ENCODE measurements at places on chromosomes 12 and 14. TPM values are rescaled to one million over a fixed set of nuclear protein-coding genes. Genes with fewer than 3 reads are reported as not detected.

DNA sequence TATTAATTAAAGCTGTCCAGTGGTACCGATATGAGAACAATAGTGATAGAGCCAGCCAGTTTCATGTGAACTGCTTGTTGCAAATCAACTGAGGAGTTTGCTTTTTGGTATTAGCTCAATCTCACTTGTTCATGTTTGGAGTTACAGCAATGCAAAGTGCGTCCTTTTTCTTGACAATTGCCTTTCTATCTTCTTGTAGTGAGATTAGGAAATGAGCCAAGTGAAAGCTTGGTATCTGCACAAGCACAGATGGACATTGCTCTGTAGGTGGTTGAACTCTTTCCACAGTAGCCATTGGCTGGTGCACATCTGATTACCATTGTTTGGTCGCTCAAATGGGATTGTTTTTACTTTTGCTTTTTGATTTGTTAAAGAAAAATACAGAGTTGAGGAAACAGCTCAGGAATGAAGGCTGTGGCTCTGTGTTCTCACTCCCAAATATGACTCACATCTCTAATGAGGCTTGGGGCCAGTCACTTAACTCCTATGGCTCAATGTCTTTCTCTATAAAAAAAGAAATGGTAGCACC lies 241.4 kb downstream of the BMP4 start:
- DNase-seq: no peak
- H3K4me3 ChIP-seq: no peak overlapping the region
- no peaks in the 10 kb centered on the region for H3K4me1 ChIP-seq
- H3K27ac ChIP-seq: no peak overlapping the region
- no peaks in the 10 kb centered on the region for H3K27me3 ChIP-seq

- no peaks in the 10 kb centered on the region for H3K27me3 ChIP-seq
- no peaks in the 10 kb centered on the region for H3K4me1 ChIP-seq
- H3K27ac ChIP-seq: no peak overlapping the region
- no peak overlapping the region for H3K4me3 ChIP-seq
- no peaks in the 10 kb centered on the region for H3K36me3 ChIP-seq
- no peak for DNase-seq
These were observed 34.3 kb downstream of the OVCH1 start for GRCh38 chr12:29463198-29463597.

SIX6 gene
- not detected for total RNA-seq

DNA sequence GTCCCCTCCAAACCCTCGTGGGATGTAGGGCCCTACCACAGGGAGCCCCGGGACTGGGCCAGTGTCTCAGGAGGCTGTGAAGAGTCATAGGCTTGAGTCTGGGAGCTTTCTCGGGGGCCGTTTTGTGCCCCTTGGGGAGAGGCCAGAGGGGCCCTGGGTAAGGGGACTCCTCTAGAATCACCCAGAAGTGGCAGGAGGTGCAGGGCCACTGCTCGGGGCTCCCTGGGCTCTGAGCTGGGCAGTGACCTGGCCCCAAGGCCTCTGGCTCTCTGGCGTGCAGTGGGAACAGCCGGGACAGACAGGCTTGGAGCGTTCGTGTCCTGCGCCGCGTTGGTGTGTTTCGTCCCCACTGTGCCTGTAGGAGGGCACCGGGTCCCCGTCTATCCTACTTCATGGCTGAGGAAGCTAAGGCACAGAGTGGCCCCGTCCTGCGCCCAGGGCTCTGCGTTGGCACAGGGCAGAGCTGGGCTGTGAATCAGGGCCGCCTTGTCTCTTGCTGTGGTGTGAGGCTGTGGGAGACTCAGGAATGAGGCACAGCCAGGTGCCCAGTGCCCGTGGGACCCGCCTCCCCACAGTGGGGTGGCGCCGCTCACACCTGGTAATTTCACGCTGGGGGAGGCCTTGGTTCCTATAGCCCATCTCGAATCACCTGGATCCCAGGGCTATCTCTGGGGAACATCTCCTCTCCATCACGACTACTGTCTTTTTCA lies 23.8 kb upstream of the KIF26A start:
- H3K4me3 ChIP-seq: no peak overlapping the region
- no peaks in the 10 kb centered on the region for H3K4me1 ChIP-seq

DNA sequence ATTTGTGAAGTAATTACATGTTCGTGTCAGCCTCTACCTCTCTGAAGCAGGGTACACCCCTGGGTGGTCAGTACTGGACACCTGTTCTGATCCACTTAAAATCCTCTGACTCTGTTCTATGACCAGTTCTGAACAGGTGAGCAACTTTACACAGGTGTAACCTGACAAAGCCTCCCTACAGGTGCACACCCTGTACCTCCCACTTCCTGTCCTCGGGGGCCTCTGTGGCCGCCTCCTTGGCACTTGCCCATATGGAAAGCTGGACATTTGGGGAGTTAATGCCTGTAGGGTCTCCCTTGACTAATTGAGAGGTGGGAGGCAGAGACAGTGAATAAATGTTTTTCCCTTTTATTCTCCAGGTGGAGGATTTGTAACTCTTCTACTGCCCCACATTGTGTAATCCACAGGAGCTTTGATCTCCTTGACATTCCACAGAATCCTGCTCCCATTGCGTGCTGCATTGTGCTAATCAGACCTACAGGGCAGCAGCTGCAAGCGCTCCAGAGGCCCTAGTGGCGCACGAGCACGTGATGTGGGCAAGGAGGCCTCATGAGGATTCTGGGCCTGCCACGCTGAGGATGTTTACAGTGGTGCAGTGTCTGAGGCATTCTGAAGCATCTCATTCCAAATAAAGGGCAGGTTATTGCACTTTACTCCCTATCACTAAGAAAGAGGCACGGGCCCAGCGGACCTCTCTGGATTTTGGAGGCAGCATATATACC lies 45.8 kb upstream of the BATF start:
- no peaks in the 10 kb centered on the region for H3K27me3 ChIP-seq
- no peaks in the 10 kb centered on the region for H3K4me1 ChIP-seq
- DNase-seq: no peak
- H3K36me3 ChIP-seq: no peaks in the 10 kb centered on the region

GRCh38 chr14:56378046-56378445 lies 201.6 kb upstream of the TMEM260 start:
- no peaks in the 10 kb centered on the region for H3K27me3 ChIP-seq
- H3K4me1 ChIP-seq: no peaks in the 10 kb centered on the region
- DNase-seq: no peak
- no peak overlapping the region for H3K27ac ChIP-seq
- H3K36me3 ChIP-seq: no peaks in the 10 kb centered on the region

DNA sequence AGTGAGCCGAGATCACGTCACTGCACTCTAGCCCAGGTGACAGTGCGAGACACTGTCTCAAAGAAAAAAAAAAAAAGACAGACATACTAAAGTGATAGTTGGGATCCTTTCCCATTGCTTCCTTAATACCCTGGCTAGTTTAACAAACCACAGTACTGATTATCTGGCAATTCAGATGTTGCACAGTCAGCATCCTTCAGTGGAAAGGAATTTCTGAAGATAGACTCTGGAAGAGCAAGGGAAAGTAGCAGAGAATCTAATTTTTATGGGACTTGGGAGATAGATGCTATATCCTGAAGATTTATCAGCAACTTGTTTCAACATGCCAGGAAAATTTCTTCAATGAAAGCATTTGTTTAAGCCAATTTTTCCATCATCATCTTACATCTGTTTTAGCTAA lies 6.5 kb upstream of the PPFIBP1 start:
- H3K27me3 ChIP-seq: peaks cover 17% of the 10 kb centered on the region
- peaks cover 11% of the 10 kb centered on the region for H3K4me1 ChIP-seq
- no peak for DNase-seq
- H3K4me3 ChIP-seq: no peak overlapping the region
- H3K27ac ChIP-seq: no peak overlapping the region

GRCh38 chr14:105005929-105006830 lies 14.7 kb downstream of the CDCA4 start:
- H3K27me3 ChIP-seq: no peaks in the 10 kb centered on the region
- DNase-seq: no peak
- H3K4me1 ChIP-seq: no peaks in the 10 kb centered on the region
- no peak overlapping the region for H3K4me3 ChIP-seq

GRCh38 chr14:96225745-96226151 lies 21.1 kb downstream of the BDKRB2 start:
- DNase-seq: no peak
- H3K27me3 ChIP-seq: peaks cover 7% of the 10 kb centered on the region
- no peak overlapping the region for H3K4me3 ChIP-seq
- no peaks in the 10 kb centered on the region for H3K36me3 ChIP-seq

TEX22 gene
- total RNA-seq: 1.0 TPM

DNA sequence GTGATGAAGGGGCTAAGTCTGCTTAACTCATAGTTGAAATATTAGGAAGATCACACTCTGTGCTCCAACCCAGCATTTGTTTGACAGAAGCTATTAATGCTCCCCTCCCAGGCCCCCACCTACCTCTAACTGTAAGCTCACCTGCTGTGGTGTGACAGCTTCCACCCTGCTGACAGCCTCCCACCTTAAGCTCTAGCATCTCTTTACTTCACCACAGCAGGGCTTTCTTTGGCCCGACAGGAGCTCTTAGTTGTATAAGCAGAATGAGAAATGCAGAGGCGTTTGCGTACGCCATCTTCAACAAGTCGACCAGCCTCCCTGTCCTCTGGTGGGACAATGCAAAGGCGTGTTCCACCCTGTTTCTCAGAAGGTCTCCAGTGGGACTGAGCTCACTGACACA lies 80.1 kb upstream of the OSBPL8 start:
- H3K36me3 ChIP-seq: no peaks in the 10 kb centered on the region
- no peaks in the 10 kb centered on the region for H3K27me3 ChIP-seq
- no peak overlapping the region for H3K27ac ChIP-seq
- peaks cover 12% of the 10 kb centered on the region for H3K4me1 ChIP-seq
- H3K4me3 ChIP-seq: no peak overlapping the region
- no peak for DNase-seq

DNA sequence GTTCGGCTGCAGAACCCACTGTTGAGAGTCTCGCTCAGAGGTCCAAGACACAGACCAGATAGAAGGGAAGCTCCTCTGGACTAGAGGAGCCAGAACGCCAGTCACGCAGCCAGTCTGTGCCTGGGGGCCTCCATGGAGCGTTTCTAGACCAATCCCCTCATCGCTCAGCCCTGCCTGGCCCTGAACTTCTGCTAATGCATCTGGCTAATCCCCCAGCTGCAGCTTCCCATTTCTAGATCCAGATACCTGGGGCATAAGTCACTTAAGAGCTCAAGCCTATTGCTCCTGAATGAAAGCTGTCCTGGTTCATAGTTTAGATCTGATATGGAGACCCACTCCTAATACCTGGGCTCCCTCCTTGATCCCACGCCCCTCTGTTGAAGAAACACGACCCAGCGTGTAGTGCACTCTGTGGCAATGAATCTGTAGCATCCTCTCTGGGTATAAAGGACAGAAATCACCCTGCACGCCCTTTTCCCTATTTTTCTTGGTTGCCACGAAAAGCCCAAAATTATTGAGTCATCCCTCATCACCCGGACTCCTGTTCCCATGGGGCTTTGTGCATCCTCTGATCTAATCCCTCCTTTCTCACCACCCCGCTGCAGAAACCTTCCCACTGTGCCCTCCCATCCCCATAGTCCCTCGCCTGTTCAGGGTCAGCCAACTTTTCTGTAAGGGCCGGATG lies 341.6 kb upstream of the FKBP4 start:
- no peaks in the 10 kb centered on the region for H3K36me3 ChIP-seq
- H3K4me3 ChIP-seq: no peak overlapping the region
- H3K27me3 ChIP-seq: no peaks in the 10 kb centered on the region
- H3K4me1 ChIP-seq: no peaks in the 10 kb centered on the region

- H3K4me3 ChIP-seq: no peak overlapping the region
- no peaks in the 10 kb centered on the region for H3K36me3 ChIP-seq
- no peaks in the 10 kb centered on the region for H3K27me3 ChIP-seq
- DNase-seq: no peak
- no peak overlapping the region for H3K27ac ChIP-seq
- H3K4me1 ChIP-seq: peaks cover 5% of the 10 kb centered on the region
These were observed 116.6 kb upstream of the C14orf180 start for GRCh38 chr14:104462651-104463630.

DNA sequence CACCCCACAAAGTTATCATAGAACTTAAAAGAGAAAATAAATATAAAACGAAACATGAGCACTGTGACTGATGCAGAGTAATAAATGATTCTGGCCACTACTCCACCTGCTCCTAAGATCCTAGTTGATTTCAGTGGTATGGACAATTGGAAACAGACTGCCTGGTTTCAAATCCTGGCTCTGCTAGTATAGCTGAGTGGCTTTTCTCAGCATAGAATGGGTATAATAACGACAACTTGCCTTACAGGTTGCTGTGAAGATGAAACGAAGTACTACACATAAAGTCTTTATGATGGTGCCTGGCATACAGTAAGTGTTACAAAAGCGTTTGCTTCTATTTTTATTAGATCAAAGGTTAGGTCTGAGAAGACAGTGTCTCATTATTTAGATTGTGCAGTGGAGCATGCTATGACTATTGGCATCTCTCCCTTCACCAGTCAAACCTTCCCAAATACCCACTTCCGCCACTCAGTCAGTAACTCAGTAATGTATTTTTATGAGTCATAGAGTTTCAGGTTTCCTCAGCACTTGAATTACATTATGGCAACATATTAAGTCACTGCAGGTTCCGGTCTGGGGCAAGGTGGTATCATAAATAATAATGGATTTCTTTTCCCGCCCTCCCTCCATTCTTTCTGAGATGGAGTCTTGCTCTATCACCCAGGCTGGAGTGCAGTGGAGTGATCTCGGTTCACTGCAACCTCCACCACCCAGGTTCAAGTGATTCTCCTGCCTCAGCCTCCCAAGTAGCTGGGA lies 29.7 kb upstream of the NR2C1 start:
- H3K27ac ChIP-seq: no peak overlapping the region
- H3K27me3 ChIP-seq: no peaks in the 10 kb centered on the region
- DNase-seq: no peak

DNA sequence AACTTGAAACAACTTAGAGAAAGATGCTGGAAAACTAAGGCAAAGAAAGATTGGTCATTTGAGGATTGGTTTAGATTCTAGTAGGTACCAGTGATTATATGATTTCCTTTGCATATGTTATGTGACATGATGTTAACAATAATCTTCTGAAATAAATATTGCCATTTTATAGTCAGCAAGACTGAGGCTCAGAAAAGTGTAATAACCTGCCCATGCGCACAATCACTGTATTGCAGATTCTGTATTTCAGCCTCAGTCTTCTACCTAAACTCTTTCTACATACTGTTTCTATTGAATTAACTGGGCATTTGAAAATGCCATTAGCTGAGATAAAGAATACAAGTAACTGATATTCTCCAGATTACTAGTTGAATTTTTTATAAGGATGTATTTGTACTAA lies 61.3 kb downstream of the FGD4 start:
- H3K27me3 ChIP-seq: peaks cover 8% of the 10 kb centered on the region
- no peaks in the 10 kb centered on the region for H3K4me1 ChIP-seq
- H3K27ac ChIP-seq: no peak overlapping the region
- H3K4me3 ChIP-seq: no peak overlapping the region

- H3K27me3 ChIP-seq: no peaks in the 10 kb centered on the region
- no peak overlapping the region for H3K27ac ChIP-seq
- H3K4me1 ChIP-seq: no peaks in the 10 kb centered on the region
- no peak for DNase-seq
- no peak overlapping the region for H3K4me3 ChIP-seq
These were observed 9.7 kb upstream of the PLBD1 start for GRCh38 chr12:14577344-14577743.
